ENCODE measurements at places on chromosomes 6 and 20. TPM values are rescaled to one million over a fixed set of nuclear protein-coding genes. Genes with fewer than 3 reads are reported as not detected.

DNA sequence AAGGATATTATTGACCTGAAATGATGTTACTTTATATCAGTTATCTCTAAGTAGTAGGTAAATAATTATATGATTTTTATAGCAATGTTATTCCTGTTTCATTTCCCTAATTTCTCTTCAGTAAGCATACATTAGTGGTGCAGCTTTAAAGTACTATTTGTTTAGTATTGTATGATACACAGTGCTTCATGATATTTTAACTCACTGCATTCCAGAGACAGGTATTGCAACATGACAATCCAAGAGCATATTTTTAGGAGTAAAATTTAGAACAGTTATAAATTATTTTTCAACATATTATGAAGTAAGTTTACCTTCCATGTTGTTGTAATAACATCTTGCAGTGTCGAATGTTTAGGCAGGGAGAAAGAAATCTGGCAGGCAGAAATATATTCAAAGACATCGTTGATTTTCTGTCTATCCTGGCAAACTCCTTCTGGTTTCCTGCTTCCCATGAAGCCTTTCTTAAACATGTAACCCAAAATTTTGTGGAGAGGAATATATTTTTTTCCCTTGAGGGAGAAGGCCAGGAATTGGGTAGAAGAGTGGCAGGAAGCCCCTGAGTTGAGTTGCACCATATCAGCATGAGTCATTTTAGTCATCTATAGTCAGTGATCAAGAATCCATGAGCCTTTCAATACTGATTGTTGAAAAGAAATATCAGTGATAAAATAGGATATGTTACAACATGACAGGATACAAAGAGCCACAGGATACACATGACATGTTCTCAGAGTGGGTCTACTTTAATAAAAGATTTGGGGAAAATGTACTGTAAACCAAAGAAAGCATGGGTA is 29.0 kb upstream of the PTCHD4 start:
- no peaks in the 10 kb centered on the region for H3K27me3 ChIP-seq
- DNase-seq, result no peak
- no peaks in the 10 kb centered on the region for H3K4me1 ChIP-seq

DNA sequence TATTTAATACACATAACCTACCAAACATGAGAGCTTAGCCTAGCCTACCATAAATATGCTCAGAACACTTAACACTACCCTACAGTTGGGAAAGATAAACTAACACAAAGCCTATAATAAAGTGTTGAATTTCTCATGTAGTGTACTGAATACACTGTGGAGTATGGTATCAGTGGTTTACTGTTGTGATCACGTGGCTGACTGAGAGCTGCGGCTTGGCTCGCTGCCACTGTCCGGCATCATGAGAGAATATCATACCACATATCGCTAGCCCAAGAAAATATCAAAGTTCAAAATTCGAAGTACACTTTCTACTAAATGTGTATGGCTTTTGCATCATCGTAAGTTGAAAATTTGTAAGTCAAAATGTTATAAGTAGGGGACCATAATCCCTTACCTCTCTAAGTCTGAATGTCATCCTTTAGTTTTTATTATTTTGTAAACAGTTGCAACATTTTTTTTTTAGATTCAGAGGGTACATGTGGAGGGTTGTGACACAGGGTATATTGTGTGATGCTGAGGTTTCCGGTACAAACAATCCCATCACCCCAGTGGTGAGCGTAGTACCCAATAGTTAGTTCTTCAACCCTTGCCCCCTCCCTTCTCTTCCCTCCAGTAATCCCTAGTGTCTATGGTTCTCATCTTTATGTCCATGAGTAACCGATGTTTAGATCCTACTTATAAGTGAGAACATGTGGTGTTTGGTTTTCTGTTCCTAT is 14.6 kb upstream of the TAAR1 start:
- no peak for DNase-seq
- H3K4me1 ChIP-seq, result no peaks in the 10 kb centered on the region
- no peaks in the 10 kb centered on the region for H3K36me3 ChIP-seq
- H3K4me3 ChIP-seq, result no peak overlapping the region
- no peak overlapping the region for H3K27ac ChIP-seq

GRCh38 chr20:19207541-19207940 is 4.9 kb upstream of the SLC24A3 start:
- no peak overlapping the region for H3K27ac ChIP-seq
- DNase-seq, result no peak
- H3K27me3 ChIP-seq, result no peaks in the 10 kb centered on the region

Gene LAMA2
- total RNA-seq, result 3.6 TPM

GRCh38 chr6:37860226-37860839 is 40.8 kb downstream of the ZFAND3 start:
- H3K4me1 ChIP-seq, result no peaks in the 10 kb centered on the region
- H3K27ac ChIP-seq, result no peak overlapping the region
- H3K36me3 ChIP-seq, result no peaks in the 10 kb centered on the region
- no peak overlapping the region for H3K4me3 ChIP-seq

Gene WFDC10B
- 0.54 TPM for total RNA-seq

Gene HLA-DOA
- total RNA-seq, result 23.7 TPM

- no peaks in the 10 kb centered on the region for H3K27me3 ChIP-seq
- H3K4me1 ChIP-seq, result peaks cover 10% of the 10 kb centered on the region
- no peak for DNase-seq
- H3K27ac ChIP-seq, result no peak overlapping the region
- H3K4me3 ChIP-seq, result no peak overlapping the region
- H3K36me3 ChIP-seq, result no peaks in the 10 kb centered on the region
Observed at GRCh38 chr20:1302685-1303541, 26.0 kb downstream of the SDCBP2 start.

DNA sequence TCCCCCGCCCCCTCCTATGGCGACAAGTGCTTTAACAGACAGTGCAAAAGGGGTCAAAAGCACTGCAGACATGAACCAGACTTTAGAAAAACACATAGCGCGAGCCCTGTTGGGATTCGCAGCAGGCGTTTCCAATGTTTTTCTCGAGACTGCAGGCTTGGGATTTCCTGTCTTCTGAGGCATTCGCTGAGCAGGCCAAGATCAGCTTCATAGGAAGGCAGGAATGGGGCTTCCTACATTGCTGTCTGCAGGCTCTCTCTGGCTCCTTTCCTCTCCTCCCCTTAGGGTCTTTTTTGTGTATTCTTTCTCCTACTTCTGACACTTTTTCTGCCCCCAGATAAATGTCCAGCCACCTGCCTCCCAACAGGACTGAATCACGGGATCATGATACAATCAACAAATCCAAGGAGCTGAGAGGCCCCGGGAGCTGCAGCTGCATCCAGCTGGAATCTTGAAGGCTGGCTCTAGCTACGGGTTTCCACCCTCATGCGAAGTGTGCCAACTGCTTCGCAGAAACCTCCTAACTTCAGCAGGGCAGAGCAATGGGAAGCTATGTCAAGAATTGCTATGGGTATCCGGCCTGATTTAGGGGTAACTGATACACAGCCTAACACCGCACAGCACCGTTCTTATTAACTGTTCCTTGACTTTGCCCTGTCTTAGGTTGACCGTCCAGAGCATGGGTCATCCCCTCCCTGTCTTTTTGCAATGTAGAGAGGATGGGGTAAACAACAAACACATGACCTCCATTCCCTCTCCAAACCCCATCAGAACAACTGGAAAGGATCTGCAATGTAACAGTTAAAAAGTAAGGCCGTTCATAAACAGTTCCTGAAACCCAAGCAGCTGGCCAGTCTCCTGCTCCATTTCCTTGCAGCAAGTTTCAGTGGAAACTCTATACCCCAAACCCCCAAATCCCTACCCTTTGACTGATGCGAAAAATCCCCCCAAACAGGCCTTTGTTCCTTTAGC is 31.5 kb downstream of the SNX5 start:
- peaks cover 19% of the 10 kb centered on the region for H3K4me1 ChIP-seq
- H3K36me3 ChIP-seq, result peaks cover 13% of the 10 kb centered on the region
- no peaks in the 10 kb centered on the region for H3K27me3 ChIP-seq
- no peak overlapping the region for H3K4me3 ChIP-seq

Gene SYNDIG1
- total RNA-seq, result 5.9 TPM

- DNase-seq, result no peak
- H3K4me1 ChIP-seq, result no peaks in the 10 kb centered on the region
- H3K27me3 ChIP-seq, result no peaks in the 10 kb centered on the region
- H3K36me3 ChIP-seq, result peaks cover 3% of the 10 kb centered on the region
- no peak overlapping the region for H3K4me3 ChIP-seq
- no peak overlapping the region for H3K27ac ChIP-seq
Observed at GRCh38 chr20:7994809-7995208, 24.8 kb downstream of the TMX4 start.

DNA sequence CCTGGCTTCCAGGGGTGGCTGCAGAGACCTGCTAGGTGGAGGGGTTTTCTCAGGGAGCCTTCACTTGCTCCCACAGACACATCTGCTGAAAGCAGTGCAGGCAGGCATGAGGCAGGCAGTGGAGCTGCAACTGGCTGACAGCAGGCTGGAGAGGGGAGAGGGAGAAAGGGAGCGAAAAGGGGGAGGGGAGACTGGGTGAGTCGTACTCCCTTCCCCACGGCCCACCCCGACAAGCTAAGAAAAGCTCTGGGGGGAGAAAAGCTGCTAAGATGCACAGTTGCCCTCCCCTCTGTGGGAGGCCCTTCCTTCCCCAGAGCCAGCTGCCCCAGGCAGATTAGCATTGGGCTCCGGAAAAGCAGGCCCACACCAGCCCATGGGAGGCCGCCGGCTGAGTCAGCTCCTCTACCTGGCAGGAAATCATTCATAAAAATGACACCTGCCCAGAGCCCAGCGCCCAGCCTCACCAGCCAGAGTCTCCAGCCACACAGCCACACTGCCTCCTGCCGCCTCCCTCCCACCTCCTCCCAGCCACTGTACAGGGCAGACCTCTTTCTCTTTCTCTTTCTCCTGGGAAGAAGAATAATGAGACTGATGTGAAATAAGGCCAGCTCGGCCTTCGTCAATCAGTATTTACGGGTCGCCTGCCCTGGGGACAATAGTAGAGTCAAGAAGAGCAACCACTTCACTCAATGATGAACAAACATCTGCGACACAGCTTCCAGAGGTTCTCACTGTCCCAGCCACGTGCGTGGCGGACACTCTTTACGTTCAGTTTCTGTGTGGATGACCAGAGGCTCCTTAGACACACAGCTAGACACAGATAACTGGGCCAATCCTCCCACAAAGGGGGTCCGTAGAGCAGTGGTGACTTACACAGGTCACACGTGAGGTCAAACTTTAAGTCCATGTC is 7.7 kb upstream of the C20orf203 start:
- no peaks in the 10 kb centered on the region for H3K27me3 ChIP-seq
- peaks cover 16% of the 10 kb centered on the region for H3K4me1 ChIP-seq
- no peak overlapping the region for H3K4me3 ChIP-seq
- no peaks in the 10 kb centered on the region for H3K36me3 ChIP-seq
- H3K27ac ChIP-seq, result no peak overlapping the region
- peak; percentile 49 for DNase-seq

Gene BHLHE23
- 0.38 TPM for total RNA-seq

Measured in H1 (cell line).